ENCODE measurements at places on chromosomes 7 and 10.

DNA sequence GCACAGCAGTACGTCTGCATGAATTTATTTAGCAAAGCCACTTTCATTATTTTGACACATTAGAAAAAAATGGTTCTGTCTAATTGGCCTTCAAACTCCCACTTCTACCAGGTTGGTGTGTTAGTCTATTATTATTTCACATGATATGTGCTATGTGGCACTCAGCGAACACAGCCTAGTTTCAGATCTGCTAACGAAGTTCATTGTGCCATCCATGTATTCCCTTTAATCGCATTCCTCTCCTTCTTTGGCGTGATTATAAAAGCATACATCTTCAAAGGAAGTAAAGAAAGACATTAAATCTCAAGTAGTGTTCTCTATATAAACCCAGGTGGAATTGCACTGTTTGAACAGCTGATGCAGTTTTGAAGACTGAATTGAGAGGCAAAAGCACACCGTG, 96.4 kb upstream of the CACNA2D1 start:
- DNase-seq, result no peak

GRCh38 chr7:110104243-110104642, 986.7 kb upstream of the LRRN3 start:
- DNase-seq, result no peak

GRCh38 chr10:34576797-34577196, 238.3 kb downstream of the PARD3 start:
- DNase-seq, result no peak

- DNase-seq, result no peak
These were observed 3.5 kb downstream of the RAMP3 start for GRCh38 chr7:45161138-45161537.

DNA sequence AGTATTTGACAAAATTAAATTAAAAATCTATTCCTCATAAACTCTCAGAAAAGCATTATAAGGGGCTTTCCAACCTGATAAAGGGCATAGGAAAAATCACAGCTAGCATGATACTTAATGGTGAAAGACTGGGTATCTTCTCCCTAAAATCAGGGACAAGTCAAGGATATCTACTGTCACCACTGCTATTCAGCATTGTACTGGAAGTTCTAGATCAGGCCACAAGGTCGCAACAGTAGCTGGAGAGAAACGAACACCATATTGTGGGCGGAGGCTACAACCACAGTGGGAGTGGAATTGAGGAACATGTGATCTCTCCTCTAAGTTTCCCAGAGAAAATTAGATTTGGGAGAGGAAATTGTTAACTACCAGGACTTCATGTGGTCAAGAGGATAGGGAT, 70.0 kb upstream of the NAMPT start:
- DNase-seq, result no peak

Data from AG04449 (cell line).